ENCODE measurements at places on chromosomes 1 and 21.
A peak's percentile ranks its signal among the peaks of the same experiment; 100 is the strongest.

DNA sequence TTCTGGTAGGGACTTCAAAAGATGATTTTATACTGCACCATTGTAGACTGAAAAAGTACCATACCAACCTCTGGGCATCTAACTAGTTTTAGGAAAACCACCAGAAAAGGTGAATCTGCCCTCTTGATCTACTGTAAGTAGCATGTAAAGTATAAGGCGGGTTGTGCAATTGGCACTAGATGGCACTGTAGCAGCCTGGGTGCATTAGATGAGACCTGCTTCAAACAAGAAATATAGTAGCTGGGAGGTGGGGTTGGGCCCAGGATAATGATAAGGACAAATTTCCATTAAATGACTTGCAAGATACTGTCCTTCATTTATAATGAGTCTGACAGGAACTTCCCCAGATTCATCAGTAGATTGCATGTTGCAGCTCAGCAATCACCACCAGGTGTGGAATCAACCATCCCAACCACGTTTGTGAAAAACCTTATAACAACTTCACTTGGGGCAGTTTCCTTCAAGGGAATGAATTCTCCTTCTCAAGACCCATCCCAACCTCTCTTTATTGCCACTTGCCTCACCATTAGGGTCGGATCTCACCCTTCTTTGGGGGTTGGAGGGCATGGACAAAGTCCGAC is 37.3 kb upstream of the IL10 start:
- DNase-seq: no peak

- DNase-seq: peak; percentile 35
Observed at GRCh38 chr1:224433701-224434672, 610 bp downstream of the WDR26 start.

DNA sequence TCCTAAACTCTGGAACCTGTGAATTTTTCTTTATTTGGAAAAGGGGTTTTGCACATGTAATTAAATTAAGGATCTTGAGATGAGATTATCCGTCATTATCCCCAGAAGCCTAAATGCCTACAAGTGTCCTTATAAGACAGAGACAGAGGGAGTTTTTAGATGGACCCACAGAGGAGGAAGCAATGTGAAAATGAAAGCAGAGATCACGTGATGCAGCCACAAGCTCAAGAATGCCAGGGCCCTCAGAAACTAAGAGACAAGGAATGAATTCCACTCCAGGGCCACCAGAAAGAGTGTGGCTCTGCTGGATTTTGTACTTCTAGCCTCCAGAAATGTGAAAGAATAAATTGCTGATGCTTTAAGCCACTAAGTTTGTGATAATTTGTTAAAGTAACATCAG is 183.6 kb upstream of the UBE2U start:
- DNase-seq: no peak

DNA sequence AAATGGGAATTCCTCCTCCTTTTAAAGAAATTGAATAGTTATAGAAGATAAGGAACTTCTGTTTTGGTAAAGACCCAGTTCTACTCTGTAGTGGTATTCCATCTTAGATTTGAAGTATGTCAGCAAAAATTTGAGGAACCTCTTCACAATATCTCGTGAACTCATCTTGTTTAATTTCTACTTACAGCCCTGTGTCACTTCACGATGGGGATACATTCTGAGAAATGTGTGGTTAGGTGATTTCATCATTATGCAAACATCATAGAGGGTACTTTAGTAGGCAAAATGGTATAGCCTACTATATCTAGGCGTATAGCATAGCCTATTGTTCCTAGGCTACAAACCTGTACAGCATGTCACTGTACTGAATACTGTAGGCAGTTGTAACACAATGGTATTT is 36.0 kb downstream of the ALG6 start:
- no peak for DNase-seq

- no peak for DNase-seq
Observed at GRCh38 chr1:222171005-222171404, 376.9 kb downstream of the HHIPL2 start.

All from memory B cell (primary cell).